ENCODE measurements at places on chromosomes 5 and 9.
A peak's percentile ranks its signal among the peaks of the same experiment; 100 is the strongest.

- peak; percentile 32 for DNase-seq
These were observed 186.2 kb downstream of the FANCC start for GRCh38 chr9:95131023-95131943.

GRCh38 chr5:178895615-178896571, at the start of gene ZFP2:
Gene ZFP2, plus strand, starts transcription at chr5:178895913. Its CDS starts 35,401 bp downstream, at chr5:178931314.
- DNase-seq, result peak; percentile 15

DNA sequence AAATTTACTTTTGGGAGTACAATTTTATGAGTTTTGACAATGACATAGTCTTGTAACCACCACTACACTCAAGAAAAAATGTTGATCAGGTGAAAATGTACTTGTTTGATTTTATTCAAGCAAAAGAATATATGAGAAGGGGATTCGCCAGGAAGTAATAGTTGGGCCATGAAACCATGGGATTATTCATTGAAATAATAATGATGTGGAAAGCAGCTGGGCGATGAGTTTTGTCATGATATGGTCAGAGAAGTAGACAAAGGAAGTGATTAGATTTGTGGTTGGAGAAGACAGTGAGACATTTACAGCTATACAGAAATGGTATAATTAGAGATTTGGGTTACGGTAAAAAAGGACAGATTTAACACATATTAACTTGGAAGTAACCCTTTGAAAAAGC, 11.2 kb downstream of the HMGCR start:
- DNase-seq, result no peak

- DNase-seq, result no peak
These were observed 13.9 kb downstream of the RAI14 start for GRCh38 chr5:34669931-34670516.

GRCh38 chr9:10649076-10649475, 36.3 kb upstream of the PTPRD start:
- DNase-seq, result no peak

- no peak for DNase-seq
These were observed 58.8 kb downstream of the MARCHF3 start for GRCh38 chr5:126971455-126972031.

GRCh38 chr9:121282277-121283079, 14.5 kb downstream of the GSN start:
- DNase-seq, result no peak

- DNase-seq, result no peak
These were observed 2.6 kb downstream of the IGFBPL1 start for GRCh38 chr9:38421498-38422211.

- no peak for DNase-seq
These were observed 465.9 kb downstream of the CDH9 start for GRCh38 chr5:26572480-26572879.

DNA sequence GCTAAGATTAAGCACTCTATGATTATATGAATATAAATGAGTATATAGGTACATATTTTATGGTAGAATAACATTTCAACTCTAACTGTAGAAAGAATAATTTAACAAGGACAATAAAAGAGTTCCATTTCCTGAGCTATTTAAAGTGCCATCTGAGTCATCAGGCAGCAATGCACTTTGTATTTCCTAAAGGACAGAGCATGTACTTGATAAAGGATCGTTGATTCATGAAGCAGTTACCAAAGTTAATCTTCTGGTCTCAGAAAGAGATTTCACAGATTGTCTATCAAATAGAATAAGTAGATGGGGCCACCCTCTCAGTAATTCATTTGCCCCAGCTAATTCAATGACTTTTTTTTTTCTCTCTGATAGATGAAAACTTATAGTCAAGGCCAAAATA, 747.8 kb downstream of the CDH18 start:
- no peak for DNase-seq

DNA sequence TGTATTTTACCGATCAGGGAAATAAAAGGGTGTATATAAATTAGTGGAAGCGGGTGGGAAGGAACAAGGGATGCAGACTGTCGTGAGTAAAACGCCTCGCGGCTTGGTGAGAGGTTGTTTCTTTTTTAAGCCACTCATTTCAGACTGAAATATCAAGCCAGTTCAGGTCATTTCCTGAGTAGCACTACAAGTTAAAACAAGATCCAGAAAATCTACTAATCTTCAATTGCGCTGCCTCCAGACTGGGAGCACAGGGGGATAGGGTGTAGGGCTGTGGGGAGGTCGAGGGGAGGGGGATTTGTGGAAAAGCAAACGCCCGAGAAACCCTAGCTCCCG, 140.8 kb downstream of the TSSK1B start:
- peak; percentile 16 for DNase-seq

DNA sequence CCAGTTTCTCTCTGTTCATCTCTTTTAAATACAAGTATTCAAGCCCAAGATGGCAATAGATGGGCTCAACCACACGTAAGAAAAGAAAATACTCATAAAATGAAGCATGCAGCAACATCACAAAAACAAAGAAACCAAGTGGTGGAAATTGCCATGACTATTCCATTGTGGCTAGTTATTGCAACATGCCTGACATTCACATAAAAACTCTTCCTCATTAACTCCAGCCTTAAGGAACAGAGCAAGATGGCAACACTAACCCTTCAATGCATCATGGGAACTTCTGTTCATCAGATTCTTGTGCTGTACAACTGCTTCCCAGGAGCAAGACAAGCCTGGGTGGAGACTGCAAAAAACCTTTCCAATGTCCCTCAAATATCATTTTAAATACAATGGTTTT, 1.4 kb upstream of the GLIS3 start:
- DNase-seq, result no peak

- DNase-seq, result no peak
These were observed 612 bp upstream of the ATG10 start for GRCh38 chr5:81971111-81971711.

- no peak for DNase-seq
These were observed 15.1 kb downstream of the LPAR1 start for GRCh38 chr9:111023128-111023527.

DNA sequence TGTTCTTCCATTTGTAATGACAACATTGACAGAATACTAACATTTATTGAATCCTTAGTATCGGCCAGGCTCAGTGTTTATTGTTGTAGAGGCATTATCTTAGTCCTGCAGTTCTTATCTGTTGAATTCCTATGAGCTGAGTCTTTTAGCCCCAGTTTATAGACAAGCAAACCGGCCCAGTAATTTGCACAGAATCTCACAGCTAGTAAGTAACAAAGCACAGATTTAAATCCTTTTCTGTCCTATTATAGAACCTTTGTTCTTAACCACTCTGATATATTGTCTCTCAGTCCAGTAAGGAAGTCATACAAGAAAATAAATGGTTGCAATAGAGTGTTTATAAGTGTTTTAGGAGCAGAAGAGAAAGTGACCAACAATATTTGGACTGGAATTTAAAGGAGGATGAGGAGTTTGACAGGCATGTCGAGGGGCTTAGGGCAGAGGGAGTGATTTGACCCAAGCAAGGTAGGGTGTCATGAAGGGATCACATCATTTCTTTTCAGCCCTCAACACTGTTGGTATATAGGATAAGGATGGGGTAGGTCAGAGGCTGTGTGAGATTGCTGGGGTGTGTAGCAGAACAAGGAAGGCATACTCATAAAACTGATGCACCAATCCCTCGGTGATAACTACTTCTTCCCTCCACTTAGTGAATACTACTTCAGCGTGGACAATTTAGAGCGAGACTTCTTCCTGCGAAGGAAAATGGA, 39.5 kb downstream of the LARP1 start:
- no peak for DNase-seq

DNA sequence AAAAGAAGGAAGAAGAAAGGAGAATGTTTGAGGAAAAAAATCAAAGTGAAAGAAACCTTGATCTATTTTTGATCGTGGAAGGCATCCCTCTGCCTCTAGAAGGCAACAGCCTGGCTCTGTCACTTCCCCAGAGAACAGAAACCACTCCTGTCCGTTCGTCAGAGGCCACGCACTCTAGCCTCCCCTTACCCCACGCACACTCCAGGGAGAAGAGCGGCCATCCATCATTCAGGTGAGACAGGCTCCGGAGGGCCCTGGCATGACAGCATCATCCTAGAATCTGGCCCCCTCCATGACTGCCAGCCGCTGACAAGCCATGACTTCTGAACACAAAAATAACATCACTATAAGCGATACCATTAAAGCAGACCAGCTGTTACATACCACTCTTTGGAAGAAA, 135.8 kb downstream of the ROR2 start:
- DNase-seq, result no peak

GRCh38 chr5:141565826-141566570, 52.8 kb downstream of the DIAPH1 start:
- DNase-seq, result no peak

- DNase-seq, result no peak
These were observed 17.2 kb downstream of the TCOF1 start for GRCh38 chr5:150374651-150375050.

GRCh38 chr9:113247640-113248039, 26.3 kb downstream of the SLC31A1 start:
- DNase-seq, result no peak

GRCh38 chr9:114347675-114348074, 18.0 kb downstream of the ORM2 start:
- no peak for DNase-seq

- DNase-seq, result no peak
These were observed 47.2 kb downstream of the SECISBP2 start for GRCh38 chr9:89365532-89365912.

GRCh38 chr5:57009811-57010210, 57.9 kb upstream of the MIER3 start:
- DNase-seq, result no peak

- DNase-seq, result no peak
These were observed 49.5 kb upstream of the ALDH1B1 start for GRCh38 chr9:38343037-38343436.

- no peak for DNase-seq
These were observed 24.7 kb upstream of the SLC6A19 start for GRCh38 chr5:1176473-1177391.

- no peak for DNase-seq
These were observed 316.5 kb downstream of the DIRAS2 start for GRCh38 chr9:90325913-90326653.

DNA sequence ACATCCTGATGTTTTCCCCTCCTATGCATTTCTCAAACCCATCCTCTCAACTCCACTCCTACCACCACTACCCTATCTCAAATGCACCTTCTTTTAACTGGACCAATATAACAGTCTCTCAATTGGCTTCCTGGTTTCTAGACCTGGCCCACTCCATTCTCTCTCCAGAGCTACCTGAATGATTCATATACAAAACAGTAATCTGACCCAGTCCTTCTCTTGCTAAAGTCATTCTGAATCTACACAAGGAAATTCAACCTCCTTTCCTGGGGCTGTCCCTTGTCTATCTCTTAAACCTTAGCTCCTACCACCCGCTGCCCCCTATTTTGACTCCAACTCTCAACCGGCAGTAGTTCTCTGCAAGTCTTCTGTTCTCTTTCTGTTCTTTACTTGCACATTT, 97.2 kb downstream of the PCSK1 start:
- DNase-seq, result no peak

DNA sequence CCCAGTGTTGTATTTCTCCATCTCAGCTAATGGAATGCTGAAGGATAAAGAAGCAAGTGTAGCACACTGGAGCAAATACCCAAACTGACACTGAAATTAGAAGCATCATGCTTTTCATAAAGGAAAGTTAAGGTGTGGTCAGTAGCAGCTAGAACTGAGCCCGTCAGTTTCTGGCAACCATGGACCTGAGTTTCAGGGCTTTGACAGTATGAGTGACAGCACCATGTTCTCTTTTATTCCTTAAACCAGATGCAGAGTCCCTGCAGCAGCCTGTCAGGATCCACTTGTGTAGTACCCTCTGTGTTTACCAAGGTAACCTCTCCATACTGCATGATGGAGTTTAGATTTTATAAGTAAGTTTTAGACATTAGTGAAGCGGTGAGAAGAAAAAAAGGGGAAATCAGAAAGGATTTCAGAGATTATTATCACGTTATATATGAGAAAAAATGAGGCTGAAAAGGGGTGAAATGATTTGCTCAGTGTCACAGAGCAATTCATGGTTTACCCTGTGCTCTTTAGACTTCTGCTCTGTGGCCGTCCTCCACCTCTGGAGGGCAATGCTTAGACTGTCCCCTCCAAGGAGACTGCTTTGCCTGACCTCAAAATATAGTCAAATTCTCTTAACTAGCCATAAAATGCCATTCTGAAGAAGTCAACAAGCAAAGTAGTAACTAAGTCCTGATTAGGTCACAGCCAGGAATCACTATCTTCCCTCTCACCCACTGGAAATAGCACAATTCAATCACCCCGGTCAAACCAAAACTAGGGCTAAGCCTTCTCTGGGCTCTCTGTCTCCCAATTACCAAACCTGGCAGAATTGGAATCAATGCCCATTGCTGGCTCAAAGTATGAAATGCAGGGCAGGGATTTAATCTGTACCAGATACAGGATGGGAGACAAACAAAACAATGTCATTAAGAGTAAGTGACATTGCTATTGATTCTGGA, 10.5 kb upstream of the MYOT start:
- no peak for DNase-seq

GRCh38 chr9:90921104-90921503, 119.5 kb downstream of the SYK start:
- no peak for DNase-seq

DNA sequence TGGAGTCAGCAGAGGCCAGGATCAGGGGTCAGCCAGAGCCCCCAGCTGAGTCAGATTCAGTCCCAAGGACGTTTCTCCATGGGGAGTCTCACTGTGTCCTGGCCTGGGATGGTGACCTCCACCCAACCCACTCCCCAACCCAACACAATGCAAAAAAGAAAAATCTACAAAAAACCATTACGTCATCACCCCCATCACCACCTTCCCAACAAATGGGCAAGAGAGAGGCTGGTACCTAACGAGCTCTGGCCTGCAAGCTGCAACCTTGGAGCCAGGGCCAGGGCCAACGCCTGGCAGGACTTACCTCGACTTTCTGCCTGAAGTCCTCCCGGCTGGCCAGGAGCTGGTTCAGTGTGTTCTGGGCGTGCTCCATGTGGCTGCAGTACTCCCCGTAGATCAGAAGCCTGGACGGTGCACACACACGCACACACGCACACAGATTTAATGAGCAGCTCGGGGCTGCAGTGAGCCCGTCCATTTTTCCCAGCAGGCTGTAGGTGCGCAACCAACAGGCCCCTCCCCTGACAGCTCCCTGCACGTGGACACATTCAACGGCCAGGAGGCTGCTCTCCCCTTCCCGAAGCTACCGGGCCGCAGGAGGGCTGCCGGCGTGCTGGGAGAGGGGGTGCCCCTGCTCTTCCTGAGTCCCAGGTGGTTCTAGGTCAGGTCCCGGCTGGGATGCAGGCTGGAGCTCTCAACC, 59.4 kb upstream of the SARDH start:
- no peak for DNase-seq

- DNase-seq, result peak; percentile 95
These were observed 71.4 kb downstream of the RALGPS1 start for GRCh38 chr9:126985870-126986498.

GRCh38 chr5:137265457-137265856, 233.7 kb downstream of the SPOCK1 start:
- DNase-seq, result no peak

DNA sequence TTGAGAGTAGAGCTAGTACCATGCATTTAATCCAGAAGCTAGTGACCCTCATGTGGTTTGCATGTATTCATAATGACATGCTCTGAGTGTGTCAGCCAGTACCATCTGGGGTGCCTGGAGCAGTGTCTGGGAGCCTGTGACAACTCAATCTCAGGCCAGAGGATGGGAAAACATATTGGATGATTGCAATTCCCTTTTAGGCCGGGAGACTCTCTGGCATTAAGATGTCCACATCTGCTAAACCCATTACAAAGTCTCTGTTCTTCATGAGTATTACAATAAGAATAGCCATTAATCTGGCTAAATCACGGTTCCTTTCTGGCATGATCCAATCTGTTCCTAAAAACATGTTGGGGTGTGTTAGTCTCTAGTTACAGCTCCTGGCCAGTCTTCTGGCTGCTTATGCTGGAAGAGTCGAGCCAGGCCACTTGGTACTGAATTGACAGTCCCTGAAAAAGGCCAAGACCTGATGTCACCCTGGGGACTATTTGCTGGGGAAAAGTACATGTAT, 475.7 kb downstream of the ENC1 start:
- DNase-seq, result no peak
